ENCODE measurements at places on chromosomes 5 and 9.

DNA sequence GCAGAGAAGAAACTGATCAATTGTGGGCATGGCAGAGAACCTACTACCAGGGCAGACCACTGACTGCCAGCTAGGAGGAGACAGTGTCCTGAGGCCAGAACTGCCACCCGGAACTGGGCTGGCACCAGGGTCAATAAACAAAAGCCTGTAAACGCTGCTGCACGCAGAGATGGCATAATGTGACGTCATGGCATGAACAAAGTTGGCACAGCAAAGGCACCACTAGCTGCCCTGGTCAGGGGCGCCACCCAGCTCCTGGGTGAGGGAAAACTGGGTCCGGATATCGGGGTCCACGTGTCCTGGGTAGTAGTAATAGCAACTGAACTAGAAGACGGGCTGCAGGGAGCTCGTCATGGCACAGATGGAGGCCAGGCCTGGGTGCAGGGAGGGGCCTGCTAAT, 32.1 kb downstream of the DYNC2I2 start:
- no peak for DNase-seq

GRCh38 chr5:150066901-150067396, 19.4 kb downstream of the CSF1R start:
- no peak for DNase-seq

DNA sequence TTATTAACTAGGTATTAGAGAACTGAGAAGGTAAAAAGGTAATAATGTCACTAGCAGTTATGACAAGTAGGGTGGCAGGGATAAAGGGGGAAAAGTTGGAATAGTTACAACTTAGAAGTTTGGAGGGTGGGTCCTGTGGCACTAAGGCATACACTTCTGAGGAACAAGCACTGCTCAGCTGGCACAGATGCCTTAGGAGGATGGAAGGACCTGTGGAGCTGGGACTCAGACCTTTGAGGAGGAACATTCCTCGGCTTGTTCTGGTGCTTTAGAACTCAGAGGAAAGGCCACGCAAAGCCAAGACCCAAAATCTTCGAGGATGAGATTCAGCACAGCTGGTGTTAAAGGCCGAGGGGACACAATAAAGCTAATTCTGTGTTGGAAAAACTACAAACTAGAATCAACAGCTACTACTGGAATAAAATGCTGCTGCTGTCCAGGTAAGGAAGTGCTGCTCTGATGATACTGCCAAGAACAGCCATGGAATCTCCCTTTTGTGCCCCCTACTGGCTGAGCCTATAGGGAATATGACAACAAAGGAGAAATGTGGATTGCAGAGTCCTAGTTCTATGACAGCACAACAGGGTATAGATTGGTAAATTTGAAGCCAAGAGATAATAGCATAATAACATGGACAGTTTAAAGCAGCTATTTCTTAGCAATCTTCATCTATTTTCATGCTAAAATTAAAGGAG, 126.7 kb downstream of the SLC25A46 start:
- peak; percentile 16 for DNase-seq

GRCh38 chr5:95631255-95631958, 11.5 kb downstream of the GPR150 start:
- DNase-seq: no peak

DNA sequence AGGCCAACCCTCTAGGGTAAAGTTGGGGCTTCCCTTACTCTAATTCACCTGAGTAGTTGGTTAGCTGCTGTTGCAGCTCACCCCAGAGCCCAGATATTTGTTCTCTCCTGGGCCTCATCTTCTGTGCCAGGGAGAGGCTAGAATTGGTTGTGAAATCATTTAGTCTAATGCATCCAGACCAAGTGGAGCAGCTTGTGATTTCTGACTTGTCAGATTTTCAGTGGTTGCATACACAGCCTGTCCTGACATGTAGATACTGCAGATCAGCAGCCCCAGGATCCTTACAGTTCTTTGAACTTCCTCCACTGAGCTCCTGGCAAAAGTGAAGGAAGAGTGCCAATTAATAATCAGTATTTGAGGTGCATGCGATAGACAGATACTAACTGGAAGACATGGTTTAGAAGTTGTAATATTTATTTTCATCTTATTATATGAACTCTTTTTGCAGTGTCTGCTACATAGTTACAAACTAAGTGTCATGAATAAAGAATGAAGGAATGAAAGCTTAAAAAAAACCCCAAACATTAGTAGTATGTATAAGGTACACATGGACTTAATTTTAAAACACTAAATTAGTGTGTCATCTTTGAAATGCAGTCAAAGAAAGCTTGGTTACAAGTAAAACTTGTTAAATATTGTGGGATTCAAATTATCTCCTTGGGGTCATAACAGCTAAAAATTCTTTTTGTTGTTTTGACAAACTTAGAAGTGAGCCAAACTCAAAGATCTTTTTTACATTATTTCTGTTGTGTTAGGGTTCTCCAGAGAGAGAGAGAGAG, 128.5 kb downstream of the VPS13A start:
- DNase-seq: no peak

GRCh38 chr9:72013292-72013760, 47.1 kb downstream of the C9orf57 start:
- DNase-seq: no peak

DNA sequence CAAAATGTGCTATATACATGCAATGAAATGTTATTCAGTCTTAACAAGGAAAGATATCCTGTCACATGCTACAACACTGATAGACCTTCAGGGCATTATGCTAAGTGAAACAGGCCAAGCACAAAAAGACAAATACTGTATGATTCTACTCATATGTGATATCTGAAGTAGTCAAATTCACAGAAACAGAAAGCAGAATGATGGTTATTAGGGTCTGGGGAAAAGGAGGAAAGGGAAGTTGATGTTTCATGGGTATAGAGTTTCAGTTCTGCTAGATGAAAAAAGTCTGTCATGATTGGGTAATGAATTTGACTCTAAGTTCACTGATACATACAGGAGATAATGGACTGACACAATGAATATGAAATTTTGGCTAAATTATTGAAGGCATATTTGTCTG, 11.2 kb upstream of the RIC1 start:
- DNase-seq: no peak

- DNase-seq: no peak
Measured at GRCh38 chr5:147920420-147921030, 14.2 kb upstream of the C5orf46 start.

DNA sequence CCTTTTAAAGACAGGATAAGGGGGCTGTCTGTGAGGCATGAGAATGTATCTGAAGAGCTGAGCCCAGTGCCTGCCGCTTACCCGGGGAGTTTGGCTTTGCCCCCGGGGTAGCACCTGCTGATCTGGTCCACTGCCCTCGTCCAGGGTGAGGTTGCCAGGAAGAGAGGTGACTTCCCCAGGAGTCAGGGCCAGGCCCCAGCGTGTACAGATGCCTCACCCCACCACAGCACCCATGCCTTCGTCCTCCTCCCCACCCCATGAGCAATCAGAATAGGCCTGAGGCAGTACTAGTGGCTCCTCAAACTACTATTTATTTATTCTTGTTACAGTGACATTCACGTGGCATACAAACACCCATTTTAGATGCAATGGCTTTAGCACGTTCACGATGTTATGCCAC, 15.7 kb upstream of the AIF1L start:
- DNase-seq: no peak

GRCh38 chr5:6464441-6464840, 15.8 kb downstream of the UBE2QL1 start:
- DNase-seq: no peak

DNA sequence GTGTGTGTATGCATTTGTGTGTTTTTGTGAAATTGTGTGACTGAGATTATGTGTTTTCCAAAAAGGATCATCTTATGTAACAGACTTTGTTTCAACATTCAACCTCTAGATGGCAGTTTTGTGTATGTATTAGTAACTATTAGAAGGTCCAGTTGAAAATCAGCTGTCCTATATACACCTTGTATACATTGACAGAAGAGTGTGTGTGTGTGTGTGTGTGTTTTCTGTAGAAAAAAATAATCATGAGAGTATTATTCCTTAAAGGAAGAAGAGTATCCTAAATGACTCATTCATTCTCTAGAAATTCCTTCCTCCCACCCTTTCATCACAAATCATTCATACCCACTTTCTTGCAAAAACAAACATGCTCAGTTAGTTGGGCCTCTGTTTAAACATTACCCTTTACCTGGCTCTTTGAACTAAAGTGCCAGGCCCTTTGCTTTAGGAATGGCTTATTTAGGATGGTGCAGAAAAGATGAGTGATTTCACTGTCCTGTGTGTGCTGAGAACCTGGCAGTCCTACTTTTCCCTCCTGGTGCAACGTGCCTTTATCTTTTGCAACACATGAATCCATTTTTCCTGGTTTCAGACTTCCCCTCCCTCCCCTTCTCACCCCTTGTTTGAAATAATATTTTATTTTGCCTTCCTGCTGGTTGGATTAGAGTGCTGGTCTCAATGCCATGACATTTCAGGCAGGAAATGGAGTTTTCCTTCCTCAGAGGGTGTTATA, 152.2 kb downstream of the ARHGAP26 start:
- DNase-seq: peak; percentile 56

GRCh38 chr9:18137815-18138214, 336.1 kb upstream of the ADAMTSL1 start:
- no peak for DNase-seq

DNA sequence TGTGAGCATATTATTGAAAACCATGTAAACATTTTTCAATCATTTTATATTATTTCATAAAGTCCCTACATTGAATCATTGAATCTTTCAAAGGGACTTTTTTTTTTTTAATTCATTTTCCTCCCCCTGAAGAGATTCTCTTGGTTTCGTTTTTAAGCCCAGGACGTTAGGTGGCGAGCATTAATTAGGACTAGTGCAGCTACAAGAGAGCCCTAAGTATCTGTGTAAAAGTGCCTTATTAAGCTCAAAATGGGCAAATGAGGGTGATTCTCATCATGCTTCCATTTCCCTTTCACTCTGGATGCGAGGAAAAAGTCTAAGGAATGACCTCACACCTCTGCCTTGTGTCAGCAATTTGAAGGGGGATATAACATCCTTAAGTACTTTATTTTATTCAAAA, 517.9 kb upstream of the ITGA1 start:
- DNase-seq: no peak

- DNase-seq: no peak
Measured at GRCh38 chr9:134716067-134716466, 74.5 kb downstream of the COL5A1 start.

DNA sequence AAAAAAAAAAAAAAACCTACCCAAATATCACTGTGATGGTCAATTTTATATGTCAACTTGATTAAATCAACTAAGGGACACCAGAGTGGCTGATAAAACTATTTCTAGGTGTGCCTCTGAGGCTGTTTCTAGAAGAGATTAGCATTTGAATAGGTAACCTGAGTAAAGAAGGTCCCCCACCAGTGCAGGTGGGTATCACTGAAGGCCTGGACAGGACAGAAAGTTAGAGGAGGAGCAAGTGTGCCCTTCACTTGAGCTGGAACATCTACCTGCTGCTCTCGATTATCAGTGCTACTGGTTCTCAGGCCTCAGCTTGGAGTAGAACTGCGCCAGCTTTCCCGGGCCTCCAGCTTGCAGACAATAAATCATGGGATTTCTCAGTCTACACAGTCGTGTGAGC, 88.7 kb downstream of the TLE1 start:
- no peak for DNase-seq

GRCh38 chr5:151270599-151270998, 17.6 kb downstream of the GM2A start:
- DNase-seq: no peak

GRCh38 chr9:134486596-134486995, 155.0 kb upstream of the COL5A1 start:
- no peak for DNase-seq

Data from NCI-H1694 (cell line).